ENCODE measurements at places on chromosomes 2 and 18. TPM values are rescaled to one million over a fixed set of nuclear protein-coding genes. Genes with fewer than 3 reads are reported as not detected.

Gene C2orf78
- total RNA-seq = not detected

Gene REG1B
- not detected for total RNA-seq

Gene IL1A
- total RNA-seq = not detected

Gene SLC30A3
- not detected for total RNA-seq

Gene CTAGE1
- total RNA-seq = not detected

Gene ESCO1
- 8.6 TPM for total RNA-seq

- no peak for DNase-seq
These were observed 37.6 kb downstream of the ZFP36L2 start for GRCh38 chr2:43188561-43189386.

DNA sequence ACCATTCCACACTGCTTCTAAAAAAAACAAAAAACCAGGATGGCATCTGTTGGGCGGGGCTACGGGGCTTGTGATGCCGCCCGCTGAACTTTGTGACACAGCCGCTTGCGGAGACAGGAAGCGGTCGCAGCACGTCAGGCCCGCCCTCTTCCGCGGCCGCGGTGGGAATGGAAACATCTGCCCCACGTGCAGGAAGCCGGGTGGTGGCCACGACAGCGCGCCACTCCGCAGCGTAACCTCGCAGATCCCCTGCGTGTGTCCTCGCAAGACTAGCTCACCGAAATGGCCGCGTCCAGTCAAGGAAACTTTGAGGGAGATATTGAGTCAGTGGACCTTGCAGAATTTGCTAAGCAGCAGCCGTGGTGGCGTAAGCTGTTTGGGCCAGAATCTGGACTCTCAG lies 168.5 kb downstream of the SUCLG1 start:
- no peak for DNase-seq

DNA sequence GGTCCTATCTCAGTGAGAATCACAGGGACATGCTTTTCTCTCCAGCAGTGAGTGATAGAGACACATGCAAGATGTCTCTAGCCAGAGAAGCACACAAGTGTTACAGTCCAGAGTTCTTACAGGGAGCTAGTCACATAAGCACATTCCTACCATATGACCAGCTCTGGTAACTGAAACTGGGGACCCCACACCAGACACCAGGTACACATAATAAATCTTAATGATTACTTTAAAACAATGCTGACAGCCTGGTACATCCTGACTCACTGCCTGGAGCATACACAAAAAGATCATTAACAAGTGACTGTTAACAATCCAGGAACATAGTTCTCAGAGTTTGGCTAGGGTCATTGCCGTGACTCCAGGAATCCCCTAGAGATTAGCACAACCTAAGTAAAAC lies 53.6 kb downstream of the GALNT1 start:
- no peak for DNase-seq

- DNase-seq = no peak
These were observed 52.1 kb upstream of the LYPD6 start for GRCh38 chr2:149278161-149278871.

- no peak for DNase-seq
These were observed 451.1 kb upstream of the TRIB2 start for GRCh38 chr2:12265646-12266045.

GRCh38 chr2:159074605-159075004 lies 106.2 kb downstream of the TANC1 start:
- no peak for DNase-seq

- DNase-seq = no peak
These were observed 97.4 kb downstream of the ADAM23 start for GRCh38 chr2:206540757-206541156.

DNA sequence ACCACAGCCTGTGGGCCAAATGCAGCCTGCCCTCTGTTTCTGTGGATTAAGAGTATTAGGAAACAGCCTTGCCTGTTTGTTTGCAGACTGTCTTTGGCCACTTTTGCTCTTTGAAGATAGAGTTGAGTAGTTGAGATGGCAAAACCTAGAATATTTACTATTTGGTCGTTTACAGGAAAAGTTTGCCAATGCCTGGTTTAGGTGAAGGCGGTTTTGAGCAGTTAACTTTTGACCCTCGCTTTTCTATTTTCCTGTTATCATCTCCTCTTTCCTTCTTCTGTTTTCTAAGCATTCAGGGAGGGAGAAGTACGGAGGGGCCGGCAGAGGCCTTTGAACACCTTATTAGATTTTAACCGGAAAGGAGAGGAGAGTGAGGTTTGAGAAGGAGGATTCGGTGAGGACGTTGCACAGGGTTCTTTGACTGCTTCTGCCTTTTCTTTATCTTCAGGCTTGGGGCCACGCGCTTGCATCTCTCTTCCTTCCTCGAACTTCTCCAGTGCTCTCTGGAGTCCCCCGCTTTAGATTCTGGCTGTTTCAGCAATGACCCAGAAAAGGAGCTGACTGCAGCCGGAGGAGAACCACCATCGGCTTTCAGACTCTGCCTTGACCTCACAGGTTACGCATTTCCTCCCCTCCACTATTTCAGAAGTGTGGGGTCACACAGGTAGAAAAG lies 39.2 kb downstream of the IL1R2 start:
- no peak for DNase-seq

GRCh38 chr2:74919827-74920226 lies 38.6 kb upstream of the POLE4 start:
- DNase-seq = peak; percentile 31

DNA sequence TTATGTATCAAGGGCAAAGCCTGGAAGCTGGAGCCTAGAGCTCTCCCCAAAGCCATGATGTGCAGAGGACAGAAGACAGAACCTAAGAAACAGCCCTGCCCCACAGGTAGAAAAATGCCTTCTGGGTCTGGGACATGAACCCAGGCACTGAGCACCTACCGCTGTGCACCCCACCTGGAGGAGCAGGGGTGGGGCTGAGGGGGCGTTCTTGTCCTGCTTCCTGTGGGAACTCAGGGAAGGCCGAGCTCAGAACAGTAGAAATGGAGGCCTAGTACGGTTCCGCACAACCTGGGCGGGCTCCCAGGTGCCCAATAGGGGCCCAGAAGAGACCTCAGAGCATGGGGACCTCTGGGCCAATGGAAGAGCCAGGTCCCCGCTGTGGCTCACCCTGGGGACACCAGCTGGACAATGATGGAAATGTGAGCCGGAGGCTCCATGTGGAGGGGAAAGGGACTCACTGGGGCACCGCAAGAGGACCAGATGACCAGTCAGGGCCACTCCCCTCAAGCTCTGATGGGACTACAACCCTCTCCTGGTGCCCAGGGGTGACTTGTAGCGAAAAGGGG lies 3.2 kb downstream of the CRACDL start:
- DNase-seq = no peak

- no peak for DNase-seq
These were observed 374.1 kb downstream of the LPIN1 start for GRCh38 chr2:12120281-12121150.

DNA sequence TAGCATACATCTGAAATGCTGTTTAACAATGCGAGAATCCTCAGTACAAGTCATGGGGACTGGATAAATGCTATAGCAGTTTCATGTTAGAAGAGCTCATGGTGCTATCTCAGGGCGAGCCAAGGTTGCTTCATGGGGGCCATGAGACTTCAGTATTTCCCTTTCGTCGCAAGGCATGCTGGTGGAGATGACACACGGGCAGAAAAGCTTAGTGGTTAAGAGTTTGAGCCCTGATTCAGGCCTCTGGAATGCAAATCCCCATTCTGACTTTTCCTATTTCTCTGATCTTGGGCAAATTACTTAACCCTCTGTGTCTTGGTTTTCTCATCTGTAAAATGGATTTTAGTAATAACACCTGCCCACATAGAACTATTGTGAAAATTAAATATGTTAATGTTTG lies 57.4 kb upstream of the EPHA4 start:
- DNase-seq = no peak

DNA sequence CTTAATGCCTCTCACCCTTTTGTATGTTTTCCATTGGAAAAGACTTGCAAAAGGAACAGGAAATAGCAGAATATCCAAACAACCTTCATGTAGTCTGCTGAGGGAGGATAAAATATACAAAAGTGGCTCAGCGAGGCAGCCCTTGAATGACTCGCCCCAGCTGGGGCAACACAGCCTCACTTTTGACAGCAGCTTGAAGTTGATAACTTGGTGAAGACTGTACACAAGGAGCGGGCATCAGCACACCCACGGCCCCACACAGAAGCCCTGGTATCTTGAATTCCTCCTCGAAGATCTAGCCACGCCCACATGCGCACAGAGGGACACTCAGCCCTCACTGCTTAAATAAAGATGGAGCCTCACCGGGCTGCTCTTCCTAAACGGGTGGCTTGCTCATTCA lies 161.0 kb downstream of the IRS1 start:
- DNase-seq = no peak

DNA sequence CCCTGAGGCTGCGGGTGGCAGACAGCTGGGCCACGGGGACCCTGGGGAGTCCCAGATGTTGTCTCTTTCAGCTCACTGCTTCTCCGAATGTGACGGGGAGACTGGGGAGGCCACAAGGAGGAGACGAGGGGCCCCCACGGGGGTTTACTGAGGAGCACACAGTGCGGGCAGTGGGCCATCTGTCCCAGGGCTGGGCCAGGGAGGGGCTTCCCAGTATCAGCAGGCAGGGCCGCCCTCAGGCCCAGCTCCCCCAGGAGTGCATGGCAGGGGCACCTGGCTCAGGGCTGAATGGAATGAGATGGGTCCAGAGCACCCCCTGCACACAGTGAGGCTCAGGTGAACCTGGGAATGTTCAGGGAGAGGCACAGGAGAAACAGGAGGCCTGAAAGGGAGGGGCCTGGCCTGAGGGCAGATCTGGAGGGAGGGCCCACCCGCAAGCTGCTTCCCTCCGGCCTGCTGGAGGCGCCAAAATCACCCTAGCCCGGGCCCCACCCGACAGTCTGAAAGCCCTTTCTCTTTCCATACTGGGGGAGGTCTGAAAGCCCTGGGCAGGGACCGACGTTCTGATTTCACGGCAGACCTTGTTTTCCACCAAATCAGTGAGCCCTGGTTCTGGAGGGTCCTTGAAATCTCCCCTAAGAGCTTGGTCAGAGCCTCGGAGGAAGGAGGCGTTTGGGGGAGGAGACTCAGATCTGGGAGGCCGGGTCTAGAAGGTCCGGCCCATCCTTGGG lies 35.5 kb upstream of the PTMA start:
- DNase-seq = no peak

- DNase-seq = no peak
These were observed 7.0 kb downstream of the ADRA2B start for GRCh38 chr2:96109361-96109680.

GRCh38 chr2:219289537-219290361 lies 10.6 kb downstream of the DNAJB2 start:
- peak; percentile 52 for DNase-seq

GRCh38 chr2:174524527-174524926 lies 37.7 kb upstream of the GPR155 start:
- DNase-seq = no peak

DNA sequence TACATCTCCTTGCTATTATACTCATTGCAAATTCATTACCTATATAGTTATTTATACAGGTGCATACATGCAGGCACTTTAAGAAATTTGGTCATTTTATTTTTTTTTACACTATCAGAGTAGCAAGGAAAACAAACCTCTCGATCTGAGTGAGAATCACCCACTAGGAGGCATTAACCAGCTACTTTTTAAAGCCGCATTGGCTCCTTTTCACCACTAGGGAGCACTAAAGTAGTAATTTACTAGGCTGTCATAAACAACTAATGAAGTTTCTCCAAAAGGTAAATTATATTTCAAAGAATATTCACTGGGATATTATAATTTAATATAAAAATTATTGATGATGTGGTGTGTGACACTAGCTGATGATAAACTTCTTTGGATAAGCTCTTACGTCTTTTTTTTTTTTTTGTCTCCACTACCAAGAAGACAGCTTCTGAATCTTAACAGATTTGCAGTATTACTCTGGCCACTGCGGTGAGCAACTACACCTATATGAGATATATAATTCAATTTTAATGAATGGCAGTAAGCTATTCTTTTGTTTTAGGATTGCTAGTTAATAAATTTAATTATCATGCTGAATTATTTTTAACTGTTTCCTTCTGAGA lies 101.9 kb downstream of the NOL4 start:
- DNase-seq = no peak

- DNase-seq = no peak
These were observed 65.0 kb upstream of the LRATD1 start for GRCh38 chr2:14567561-14567960.
